GM12864 (cell line): ENCODE measurements at places on chromosomes 7 and 10.

DNA sequence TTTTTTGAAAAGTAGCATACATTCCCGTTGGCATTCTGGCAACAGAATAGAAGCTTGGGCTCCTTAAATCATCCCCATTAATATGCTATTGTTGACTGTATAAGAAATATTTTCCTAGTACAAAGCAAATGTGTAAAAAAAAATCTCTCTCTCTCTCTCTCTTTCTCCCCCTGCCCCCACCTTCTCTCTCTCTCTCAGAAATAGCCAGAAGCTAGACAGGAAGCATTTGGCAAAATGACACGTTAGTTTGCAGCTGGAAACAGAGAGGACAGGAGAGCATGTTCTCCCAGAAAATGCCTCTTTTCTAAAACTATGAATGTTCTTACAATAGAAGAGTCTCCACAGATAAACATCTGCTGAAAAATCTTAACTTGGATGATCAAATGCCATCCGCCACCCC lies 59.6 kb upstream of the AKR1E2 start:
- DNase-seq = no peak

- no peak for DNase-seq
Measured at GRCh38 chr7:93938293-93938692, 16.8 kb downstream of the GNG11 start.

- DNase-seq = no peak
Measured at GRCh38 chr7:79296553-79297320, 156.7 kb downstream of the MAGI2 start.

GRCh38 chr7:103025341-103025740 lies 49.3 kb downstream of the FBXL13 start:
- DNase-seq = no peak

GRCh38 chr7:44961844-44962482 lies 16.9 kb downstream of the MYO1G start:
- DNase-seq = no peak

DNA sequence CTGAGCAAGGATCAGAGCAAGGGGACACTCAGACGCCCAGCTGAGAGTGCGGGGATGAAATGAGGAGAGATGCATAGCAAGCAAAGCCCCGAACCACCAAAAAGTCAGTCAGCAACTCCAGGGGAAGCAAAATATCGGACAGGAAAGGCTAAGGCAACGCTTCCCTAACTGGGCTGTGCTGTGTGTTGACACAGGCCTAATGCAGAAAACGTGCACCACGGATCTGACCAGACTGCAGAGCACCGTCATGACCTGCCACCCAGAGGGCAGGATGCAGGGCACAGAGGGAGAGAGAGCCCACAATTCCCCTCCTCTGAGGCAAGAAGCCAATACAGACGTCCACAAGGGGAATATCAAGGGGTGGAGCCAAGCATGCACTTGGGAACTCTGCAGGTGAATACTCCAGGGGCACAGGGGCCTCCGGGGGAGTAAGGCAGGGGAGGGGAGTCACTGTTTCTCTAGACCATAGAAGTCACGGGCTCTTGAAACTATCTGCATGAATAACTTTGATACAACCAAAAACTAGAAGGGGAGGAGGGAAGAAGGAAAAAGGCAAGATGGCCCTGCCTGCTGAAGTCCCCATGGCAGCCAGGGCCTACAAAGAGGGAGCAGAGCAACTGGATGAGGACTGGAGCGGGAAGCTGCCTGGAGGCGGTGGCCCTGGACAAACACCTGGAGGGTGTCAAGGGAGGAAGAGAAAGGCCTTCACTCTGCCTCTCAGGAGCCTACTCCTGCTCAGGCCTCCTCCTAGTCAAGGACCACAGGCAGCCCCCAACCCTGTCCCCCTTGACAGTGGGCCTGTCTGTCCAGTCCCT lies 26.2 kb downstream of the GRID1 start:
- DNase-seq = no peak

- DNase-seq = no peak
Measured at GRCh38 chr10:68096913-68097516, 12.3 kb upstream of the MYPN start.

GRCh38 chr10:50823789-50824188 lies 61.6 kb downstream of the A1CF start:
- no peak for DNase-seq

DNA sequence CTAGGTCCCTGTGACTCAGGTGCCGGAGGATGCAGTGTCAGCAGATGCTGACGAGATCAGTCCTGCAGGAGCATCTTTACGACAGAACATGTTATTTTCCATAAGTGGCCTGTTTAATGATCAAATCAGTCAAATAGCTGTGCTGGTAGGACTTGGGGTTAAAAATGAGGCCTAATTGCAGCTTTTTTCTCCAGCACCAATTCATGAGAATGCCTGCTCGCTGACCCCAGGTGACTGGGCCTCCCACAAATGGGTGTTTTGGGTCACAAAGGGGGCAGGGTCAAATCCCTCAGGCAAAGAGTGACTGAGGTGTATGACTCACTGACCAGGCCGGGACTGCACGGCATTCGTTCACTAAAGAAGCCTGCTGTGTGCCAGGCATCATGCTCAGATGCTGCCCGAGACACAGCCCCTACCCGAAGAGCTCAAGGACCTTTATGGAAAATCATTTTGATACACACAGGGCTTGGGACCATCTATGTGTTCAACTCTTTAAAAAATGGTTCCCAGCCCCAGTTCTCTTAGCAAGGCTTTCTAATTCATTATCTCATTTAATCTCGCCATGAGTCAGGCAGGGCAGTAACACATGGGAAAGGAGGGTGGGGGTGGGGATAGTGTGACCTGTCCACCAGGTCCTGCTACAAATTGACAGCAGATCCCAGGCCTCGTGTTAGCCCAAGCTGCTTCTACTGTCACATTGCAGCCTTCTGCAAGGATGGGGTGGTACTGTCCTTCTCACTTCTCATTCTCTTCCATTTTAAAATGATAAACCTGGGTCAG lies 21.1 kb downstream of the ZNF775 start:
- DNase-seq = no peak

DNA sequence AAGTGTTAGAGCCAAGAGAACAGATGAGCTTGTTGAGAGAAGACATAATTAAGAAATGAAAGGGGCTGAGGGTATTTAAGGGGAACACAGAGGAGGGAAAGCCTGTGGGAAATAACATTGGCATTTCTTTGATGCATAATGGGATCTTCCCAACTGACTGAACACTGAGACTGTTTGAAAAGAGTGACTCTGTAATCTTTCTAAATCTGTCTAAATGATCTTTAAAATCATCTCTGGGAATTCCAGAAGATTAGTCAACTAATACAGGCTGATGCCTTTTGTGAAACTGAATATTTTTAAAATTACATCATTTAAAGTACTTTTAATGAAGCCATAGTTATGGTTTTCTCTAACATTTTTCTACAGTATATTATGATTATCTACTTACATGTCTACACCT lies 17.4 kb upstream of the SLC35G1 start:
- no peak for DNase-seq

DNA sequence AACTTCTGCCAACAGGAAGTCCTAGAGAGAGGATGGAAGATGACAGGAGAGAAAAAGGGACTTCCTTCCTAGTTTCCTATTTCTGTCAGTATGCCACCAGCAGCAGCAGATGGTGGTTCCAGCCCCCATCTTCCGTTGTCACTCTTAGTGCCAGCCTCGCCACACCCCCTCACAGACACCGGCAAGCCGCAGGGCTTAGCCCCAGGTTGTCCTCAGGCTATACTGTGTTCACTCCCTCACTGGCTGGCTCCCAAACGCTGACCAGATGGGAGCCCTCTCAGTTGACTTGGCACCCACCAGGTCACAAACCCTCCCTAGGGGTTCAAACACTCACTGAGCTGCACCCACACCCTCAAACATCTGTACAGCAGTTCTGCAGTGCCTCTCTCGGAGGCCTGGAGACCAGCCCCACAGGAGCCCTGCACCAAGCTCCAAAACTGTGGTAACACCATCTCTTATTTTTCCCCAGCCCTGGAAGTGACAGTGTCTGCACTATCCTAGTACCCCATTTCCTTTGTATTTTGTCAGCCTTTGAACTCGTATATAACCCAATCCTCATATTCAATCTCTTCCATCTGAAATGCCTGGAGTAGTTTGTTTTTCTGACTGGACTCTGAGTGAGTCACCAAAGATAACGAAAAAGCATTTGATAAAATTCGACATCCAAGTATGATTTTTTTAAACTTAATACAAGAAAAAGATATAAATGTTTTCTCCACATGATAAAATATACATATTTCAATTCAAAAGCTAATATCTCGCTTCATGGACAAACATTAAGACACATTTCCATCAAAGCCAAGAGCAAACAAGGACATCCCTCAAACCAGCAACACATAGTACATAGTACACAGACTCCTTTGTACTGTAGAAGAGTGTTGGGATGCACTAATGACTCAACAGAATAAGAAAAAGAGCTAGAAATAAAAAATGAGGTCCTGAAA lies 34.5 kb downstream of the SMURF1 start:
- no peak for DNase-seq

DNA sequence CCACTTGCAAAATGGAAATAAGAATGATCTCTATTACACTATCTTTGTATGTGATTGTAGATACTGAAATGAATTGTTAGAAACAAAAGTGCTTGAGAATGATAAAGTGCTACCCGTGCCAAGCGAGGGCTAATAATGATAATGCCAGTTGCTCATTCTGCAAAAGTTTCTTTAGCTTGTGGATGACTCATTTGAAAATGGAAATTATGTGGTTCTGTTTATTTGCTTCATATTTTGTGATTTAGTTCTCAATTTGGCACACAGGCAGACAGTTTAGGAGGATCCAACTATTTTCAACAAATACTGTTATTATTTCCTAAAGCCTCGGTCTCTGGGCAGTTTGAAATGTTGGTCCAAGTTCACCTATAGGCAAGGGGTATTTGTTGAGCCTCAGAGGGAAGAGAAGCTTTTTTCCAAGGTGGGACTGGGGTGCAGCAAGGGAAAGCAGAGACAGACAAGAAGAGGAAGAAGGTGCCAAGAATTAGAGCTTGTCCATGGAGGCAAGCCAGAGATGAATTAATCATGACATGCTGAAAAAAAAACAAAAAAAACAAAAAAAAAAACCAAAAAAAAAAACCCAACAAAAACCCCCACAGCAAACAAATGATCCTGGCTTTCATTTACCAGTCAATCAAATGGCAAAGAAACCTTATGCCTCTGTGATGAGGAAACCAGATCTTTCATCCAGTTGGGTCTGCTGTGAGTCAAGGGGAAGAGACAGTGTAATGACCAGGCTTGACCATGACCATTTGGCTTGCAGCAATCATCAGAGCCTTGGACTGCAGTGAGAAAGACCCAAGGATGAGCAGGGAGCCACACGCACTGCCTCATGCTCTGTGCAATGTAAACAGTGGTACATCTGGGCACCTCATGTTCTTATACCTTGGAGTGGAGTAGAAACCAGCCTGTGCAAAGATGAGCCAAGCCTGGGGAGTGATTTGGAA lies 285.0 kb upstream of the HABP2 start:
- no peak for DNase-seq
